Stimulated activated CD8-positive, alpha-beta memory T cell treated with anti-CD3 and anti-CD28 coated beads, Interleukin-4, amount 100 ng/mL, for 1 hour (primary cell): ENCODE measurements at places on chromosomes 5 and 9.

- no peak for DNase-seq
Observed at GRCh38 chr9:111231801-111232580, 98.0 kb downstream of the OR2K2 start.

DNA sequence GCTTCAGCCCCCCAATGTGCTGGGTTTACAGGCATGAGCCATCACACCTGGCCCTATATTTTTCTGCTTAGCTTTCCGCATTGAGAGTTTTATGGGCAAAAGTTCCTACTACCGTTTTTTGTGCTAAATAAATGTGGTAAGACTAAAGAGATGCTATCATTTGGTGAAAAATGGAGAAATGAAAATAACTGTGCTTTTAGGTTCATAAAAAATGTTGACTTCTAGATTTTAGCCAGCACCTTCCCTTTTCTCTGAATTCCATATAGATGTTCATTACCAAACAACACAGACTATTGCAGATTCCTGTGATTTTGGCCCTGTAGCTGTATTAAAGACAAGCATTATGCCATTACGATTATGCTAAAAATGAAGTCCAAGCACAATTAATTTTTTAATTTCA lies 72.0 kb upstream of the CTSL start:
- no peak for DNase-seq

DNA sequence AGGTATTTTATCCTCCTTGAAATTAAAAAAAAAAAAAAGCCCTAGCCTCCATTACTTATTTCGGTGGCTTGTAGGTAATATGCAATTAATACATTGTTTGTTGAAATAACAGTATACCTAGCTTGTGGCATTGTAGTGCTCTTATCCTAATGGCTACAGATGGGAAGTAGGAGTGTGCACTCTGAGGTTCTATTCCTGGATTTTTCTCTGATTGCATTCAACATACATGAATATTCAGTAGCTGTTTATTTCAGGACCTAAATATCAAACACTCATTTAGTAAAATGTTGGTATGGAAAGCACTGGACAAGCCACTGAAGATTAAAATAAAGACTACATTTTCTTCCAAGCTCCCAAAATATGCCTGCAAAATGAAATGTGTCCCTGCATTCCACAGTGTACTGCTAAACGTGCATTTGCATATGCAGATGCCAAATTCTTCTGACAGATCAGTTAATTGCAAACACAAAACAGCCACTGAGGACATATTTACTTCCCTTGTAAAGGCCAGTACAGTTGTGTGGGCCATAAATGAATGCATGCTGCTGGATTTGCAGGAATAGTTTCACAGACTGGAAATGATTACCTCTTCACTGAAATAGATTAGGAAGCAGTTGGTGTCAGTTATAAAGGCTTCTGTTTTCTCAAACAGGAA lies 826.1 kb downstream of the PRELID2 start:
- DNase-seq, result no peak

DNA sequence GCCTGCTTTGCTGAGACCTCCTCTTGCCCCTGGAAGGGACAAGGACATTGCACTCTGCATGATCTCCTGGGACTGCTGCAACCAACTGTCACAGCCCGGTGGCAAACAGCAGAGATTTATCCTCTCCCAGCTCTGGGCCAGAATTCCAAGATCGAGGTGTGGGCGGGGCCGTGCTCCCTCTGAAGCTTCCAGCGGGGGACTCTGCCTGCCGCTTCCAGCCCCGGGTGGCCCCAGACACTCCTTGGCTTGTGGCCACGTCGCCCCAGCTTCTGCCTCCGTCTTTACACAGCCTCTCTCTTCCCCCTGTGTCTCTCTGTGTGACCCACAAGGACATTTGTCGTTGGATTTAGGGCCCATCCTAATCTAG lies 67.1 kb downstream of the COL5A1 start:
- DNase-seq, result no peak

- no peak for DNase-seq
Observed at GRCh38 chr5:9283021-9283420, 262.9 kb downstream of the SEMA5A start.

DNA sequence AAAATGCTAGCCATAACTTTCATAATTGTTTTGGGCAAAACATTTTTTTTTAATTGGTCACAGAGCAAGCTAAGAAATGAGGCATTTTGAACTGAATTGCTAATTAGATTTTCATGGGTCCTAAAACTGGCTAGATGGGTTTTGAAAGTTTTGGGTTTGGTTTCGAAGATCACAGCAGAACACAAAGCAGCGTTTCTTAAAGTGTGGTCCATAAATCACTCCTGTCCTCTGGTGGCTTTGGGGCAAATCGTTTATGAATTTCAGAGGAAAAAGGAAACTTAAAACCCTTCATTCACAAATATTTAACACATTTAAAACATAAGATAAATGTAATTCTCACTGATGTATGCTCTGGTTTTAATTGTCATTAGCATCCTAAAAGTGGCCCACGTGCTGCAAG lies 503.7 kb downstream of the SPATA31D1 start:
- no peak for DNase-seq

GRCh38 chr5:132469380-132470009 lies 21.1 kb downstream of the IRF1 start:
- no peak for DNase-seq

DNA sequence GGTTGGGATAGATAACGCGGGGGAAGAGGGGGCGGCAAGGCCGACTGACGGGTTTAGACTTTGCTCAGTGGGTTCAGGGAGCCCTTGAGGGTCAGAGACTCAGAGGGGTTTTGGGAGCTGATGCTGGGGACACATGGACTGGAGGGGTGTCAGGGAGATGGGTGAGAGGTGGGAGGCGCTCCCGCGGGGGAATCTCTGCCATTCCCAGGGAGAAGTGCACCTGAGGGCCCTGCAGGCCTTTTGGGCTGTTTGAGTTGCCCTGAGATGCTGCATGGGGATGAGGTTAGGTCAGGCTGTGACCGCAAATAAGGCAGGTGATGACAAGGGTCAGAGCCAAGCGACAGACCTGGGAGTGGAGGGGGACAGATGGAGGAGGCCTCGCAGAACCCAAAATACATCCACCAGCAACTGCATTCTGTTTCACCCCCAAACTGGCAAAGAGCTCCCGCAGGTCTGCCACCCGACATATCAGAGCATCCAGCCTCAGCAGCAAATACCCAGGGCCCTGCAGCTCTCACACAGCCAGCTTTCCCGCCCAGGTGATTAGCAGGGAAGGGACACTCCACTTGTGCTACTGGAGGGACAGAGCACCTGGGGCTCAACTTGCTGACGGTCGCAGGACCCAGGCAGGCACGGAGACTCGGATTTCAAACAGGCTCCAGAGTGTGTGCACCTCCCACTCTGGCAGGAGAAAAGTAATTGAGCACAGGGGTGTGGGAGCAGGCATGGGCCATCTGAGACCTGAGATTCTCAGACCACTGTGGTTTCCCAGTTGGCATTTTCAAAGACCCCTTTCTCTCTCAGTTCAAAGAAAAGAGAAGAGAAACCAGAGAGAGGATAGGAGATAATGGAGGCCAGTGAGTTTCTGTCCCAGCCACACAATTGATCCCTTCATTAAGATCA lies 26.4 kb downstream of the TMOD1 start:
- DNase-seq, result no peak

DNA sequence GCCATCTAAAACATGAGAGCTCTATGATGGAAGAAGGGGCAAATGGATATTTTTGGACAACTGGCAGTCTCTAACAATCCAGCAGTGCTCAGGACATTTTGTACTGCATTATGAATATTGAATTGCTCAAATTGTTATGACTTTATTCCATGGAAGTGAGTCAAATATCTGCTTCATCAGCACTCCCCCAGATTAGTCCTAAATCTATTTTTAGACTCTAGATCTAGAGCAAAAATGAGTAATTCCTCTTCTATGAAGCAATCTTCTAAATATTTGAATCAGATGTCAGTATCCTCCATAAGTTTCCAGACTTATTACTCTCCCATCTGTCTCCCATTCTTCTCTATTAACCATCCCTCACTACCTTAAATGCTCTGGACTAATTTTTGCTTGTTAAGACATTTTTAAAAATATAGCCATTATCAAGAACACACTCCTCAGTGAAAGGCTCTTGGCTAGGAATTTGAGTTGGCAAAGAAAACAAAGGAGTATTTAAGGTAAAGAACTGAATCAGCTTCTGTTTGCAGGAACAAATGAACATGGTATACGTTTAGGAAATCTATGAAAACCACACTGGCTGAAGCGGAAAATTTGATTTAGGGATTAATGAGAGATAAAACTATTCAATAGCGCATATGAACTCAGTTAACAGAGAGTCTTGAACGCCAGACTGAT lies 300.9 kb downstream of the MCTP1 start:
- no peak for DNase-seq

DNA sequence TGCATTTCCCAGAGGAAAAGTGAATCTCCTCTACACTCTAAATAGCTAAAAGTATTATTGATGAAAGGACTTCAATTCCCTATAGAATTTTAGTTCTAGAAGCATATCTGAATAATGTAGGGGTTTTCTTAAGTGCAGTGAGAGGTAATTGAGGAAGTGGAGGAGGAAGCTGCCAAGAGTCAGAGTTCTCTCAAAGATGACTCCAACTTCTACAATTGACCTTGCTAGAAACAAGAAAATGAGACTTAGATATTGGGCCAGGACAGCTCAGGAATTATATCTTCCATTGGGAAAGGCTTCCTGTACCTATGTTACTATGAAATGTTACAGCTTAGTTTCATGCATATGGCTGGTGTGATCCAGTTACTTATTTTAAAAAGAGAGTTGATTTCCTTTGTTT lies 10.4 kb upstream of the F2R start:
- no peak for DNase-seq

DNA sequence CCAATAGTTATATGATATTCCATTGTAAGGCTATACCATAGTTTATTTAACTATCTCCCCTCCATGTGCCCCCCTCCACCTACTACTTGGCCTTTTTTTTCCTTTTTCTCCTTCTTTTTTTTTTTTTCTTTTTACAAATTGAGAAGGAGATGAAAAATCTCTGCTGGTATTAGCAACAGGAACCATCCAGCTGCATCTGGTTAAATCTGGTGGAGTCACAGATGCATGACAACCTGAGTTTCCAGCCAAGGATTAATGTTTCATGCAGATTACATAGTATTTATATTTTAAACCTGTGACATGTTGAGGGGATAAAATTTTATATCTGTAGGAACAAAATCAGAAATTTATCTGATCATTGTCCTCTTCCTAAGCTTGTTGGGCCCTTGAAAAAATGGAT lies 128.5 kb upstream of the IQGAP2 start:
- DNase-seq, result no peak

DNA sequence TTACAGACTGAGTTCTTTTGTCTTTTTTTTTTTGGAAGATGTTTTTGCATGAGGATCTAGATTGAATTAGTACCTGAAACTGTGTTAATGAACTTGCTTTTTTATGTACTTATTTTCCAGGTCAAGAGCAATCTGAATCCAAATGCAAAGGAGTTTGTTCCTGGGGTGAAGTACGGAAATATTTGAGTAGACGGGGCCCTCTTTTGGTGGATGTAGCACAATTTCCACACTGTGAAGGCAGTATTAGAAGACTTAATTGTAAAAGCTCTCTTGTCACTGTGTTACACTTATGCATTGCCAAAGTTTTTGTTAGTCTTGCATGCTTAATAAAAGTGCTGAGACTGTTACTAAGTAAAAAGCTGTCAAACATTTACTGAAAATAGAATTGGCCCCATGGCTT lies 14.5 kb downstream of the SLC23A1 start:
- DNase-seq, result no peak

DNA sequence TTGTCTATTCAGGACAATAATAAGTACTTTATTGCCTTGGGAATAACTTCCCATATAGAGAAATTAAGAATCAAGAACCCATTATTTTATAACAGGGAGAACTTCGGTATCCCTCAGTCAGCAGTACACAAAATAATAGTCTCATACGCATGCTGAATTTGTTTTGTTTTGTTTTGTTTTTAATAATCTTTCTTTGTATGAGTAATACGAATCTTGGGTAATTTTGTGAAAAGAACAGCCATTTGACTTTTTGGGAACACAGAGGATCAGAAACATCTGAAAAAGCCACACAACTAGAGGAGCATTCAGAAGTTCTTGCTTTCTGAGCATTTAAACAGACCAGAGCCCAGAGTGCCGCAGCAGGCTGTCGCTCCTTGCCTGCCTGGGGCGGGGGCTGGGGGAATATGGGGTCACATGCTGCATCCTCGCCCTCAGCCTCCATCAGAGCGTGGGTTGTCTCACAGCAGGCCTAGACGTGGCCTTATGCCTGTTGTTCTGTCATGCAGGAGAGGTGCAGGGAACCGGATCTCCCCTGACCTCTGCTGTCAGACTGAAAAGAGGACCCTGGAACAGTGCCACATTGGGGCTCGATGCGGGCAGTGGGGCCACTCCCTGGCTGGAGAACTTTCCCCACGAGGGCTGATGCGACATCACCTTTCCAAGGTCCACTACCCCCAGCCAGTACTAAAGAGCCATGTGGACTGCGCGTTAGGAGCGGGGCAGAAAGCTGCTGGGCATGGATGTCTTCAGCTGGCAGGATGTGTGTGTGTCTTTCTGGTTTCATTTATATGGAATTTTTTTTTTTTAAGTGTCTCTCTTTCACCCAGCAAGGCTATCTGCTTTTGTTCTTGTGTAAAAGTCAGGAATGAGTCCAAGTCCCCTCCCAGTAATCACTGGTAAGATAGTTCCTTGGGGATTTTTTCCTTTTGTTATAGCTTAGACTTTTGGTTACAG lies 133.4 kb upstream of the OTULINL start:
- DNase-seq, result no peak

DNA sequence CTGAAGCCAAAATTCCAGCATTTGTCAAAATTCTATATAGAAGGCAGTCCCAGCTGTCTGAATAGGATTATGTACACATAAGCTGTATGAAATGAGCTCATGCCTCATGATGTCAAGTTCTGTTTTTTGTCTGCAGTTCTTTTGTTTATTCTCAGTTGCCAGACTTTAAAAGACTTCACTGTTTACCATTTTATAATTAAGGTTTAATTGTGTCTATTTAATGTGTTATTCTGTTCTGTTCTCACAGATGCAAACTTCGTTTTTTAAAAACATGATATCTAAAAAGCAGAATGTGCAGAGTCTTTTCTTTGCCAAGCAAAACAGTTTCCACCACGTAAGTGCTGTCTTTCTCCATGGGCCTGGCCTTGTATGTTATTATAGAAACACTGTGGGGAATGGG lies 31.1 kb downstream of the ERAP1 start:
- DNase-seq, result no peak

DNA sequence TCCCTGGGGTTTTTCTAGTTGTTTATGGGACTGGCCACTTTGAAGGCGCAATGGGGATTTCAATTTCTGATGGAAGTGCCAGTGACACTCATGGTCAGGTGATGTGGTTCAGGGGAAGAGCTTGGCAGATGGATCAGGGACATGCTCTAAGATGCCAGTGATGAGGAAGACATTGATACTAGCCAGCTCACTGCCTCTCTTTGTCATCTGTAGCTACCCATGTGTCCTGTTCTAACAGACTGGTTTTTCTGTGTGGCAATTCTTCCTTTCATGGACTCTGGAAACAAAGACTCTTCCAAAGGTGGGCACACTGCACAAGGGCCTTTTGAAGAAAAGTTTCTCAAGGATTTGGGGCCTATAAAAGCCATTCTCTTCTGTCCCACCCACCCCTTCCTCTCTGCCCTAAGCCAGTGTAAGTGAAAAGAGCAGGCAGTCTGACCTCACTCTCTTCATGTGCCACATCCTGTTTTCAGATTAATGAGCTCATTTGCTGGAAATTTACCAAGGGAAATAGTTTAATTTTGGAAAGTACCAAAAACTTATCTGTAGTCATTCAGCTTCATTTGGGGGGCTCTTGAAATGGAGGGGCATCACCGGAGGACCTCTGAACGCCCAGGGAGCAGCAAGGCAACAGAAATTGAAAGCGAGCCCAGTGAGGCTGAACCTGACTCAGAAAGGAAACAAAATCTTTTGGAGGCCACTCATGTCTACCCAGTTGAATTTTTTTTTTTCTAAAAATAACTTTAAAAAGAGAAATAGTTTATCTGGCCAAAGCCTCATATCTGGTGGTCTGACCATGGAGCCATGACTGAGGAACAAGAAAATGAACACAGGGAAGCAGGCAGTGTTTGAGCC lies 4.9 kb upstream of the TRAF1 start:
- DNase-seq, result no peak
